ENCODE measurements at places on chromosomes 3 and 15. TPM values are rescaled to one million over a fixed set of nuclear protein-coding genes. Genes with fewer than 3 reads are reported as not detected.

The CPLX3 gene
- total RNA-seq: not detected

GRCh38 chr15:88800738-88801137 is 2.5 kb upstream of the ACAN start:
- DNase-seq: no peak

GRCh38 chr3:140391061-140391460 is 286.8 kb upstream of the TRIM42 start:
- DNase-seq: no peak

GRCh38 chr15:65926459-65926858 is 57.2 kb downstream of the RAB11A start:
- no peak for DNase-seq

The CYP1A2 gene
- total RNA-seq: not detected

The SERPINI2 gene
- 0.32 TPM for total RNA-seq

GRCh38 chr3:126022741-126023359 is 53.9 kb downstream of the ROPN1B start:
- no peak for DNase-seq

DNA sequence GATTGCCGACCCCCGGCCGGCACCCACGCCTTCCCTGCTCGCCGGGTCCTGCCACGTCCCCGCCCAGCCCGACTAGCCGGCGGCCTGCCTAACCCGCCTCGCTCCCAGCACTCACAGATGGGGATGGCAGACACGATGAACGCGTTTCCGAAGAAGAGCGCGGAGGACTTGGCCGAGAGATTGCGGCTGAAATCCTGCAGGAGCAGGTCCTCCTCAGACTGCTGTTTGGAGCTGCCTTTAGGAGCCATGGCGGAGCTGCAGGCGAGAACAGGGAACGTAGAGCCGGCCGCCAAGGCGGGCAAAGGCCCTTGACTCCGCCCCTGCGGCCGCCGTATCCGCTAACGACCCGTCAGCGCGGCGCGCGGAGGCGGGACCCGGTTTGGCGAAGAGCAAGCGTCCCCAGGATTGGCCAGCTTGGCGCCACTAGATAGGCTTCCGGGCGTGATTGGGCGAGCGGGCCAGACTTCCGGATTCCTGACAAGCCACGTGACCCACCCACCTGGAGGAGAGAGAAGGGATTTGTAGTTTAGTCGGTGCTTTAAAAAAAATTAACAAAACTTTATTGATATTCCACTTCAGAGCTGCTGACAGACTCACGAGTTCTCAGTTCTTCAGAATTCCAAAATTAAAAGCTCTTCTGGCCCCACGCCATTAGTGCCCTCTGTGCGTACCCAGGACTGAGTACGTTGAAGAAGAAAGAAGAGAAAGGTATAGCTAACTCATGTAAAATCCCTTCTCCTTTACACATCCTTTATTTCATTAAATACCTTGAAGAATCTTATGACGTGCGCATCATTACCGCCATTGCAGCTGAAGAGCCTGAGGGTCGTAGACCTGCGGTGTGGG is at the start of gene SSR3:
Gene SSR3, minus strand, starts transcription at position 276 of the 846 bp plus-strand sequence. Its CDS starts 28 bp downstream, at position 248.
- DNase-seq: peak; percentile 99

The SLC22A13 gene
- total RNA-seq: 0.72 TPM
